Right ventricle myocardium superior (tissue), 1 donor: ENCODE measurements at places on chromosomes 1 and 21.

GRCh38 chr1:99737016-99737415 is 29.4 kb downstream of the FRRS1 start:
- no peak for DNase-seq

GRCh38 chr21:41956926-41957729 is 3.3 kb upstream of the C2CD2 start:
- no peak for DNase-seq

- DNase-seq, result no peak
Measured at GRCh38 chr1:63912643-63913042, 138.8 kb downstream of the ROR1 start.

DNA sequence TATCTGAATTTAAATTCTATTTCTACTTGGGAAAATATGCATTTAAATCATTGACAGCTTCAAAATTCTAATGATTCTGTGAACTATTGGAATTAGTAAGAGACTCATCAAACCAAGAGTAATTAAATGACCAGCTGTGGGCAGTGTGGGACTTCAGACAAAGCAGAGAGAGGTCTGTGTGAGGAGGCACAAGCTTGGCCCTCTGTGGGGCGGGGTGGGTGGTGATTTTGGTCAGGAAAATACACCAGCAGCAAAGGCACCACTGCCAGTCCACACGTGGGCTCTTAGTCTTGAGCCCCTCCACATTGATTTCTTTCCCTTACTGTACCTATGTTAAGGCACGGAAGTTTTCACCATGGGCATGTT is 39.2 kb upstream of the RAB4A start:
- DNase-seq, result no peak

DNA sequence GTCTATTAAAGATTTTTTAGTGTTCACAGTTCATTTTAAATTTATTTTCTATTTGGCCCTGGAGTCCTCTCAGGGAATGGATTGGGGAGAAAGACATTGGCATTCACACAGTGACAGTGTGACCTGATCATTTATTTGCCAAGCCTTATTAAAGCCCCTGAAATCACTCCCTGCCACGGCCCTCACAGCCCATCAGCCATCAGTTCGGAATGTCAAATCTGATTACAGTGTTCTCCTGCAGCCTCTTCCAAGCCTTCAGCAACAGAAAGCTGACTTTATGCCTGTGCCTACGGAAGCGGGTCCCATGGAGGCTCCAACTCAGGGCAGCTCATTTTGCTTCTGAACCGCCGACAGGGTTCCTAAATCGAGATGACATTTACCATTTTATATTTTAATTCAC is 451.2 kb downstream of the DSCAM start:
- DNase-seq, result no peak

GRCh38 chr1:70504821-70505193 is 93.7 kb downstream of the CTH start:
- DNase-seq, result no peak

GRCh38 chr1:41915786-41916571 is 2.7 kb downstream of the HIVEP3 start:
- DNase-seq, result no peak

GRCh38 chr1:184761969-184762485 is 7.4 kb upstream of the EDEM3 start:
- DNase-seq, result no peak

GRCh38 chr21:33014331-33014730 is 11.4 kb upstream of the OLIG2 start:
- no peak for DNase-seq

DNA sequence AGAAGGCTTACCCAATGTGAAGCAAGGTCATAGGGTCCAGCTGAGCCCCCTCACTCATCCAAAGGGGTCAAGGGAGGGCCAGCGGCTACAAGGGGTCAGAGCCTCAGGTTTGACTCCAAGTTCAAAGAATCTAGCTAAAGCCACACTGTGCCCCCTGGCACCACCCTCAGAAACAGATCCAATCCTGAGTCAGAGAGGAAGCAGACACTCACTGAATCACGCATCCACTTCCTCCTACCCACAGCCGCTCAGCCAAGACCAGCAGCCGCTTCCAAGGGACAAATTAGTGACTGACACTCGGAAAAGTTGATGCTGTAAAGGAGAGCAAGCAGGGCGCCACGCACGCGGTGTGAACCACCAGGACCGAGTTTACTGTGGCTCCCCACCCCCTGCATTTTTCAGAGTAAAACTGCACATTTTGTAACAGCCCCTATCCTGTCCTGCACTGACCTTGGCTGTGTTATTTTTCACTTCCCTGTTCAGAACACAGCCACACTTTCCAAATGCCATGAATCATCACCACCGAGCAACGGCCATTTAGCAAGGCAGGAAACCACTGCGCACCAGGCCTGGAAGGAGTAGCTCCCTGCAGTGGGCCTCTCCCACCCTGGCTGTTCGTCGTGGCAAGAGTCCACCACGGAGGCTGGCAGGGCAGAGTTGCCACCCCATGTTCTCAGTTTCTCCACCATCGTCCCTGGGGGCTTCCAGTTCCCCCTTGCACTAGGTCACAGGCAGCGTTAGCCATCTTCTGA is 147.8 kb downstream of the TOMM20 start:
- peak; percentile 87 for DNase-seq

- DNase-seq, result no peak
Measured at GRCh38 chr1:111101854-111102642, 37.8 kb downstream of the DRAM2 start.

DNA sequence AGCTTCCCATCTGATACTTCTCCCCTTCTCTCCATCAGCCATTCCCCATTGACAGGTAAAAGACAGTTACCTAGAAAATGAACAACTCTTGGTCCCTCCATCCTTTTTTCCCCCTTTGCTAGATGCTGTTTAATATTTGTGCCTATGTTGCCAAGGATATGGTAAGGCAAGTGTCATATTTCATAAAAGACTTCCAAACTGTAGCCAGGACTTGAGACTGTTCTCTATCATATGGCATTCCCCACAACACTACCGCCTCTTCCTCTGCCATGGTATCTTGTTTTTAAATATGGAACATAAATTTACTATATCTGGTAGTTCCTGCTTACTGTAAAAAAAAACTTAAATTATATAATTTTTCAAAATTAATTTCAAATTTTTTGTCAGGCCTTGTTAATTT is 97.2 kb downstream of the PHTF1 start:
- no peak for DNase-seq

GRCh38 chr21:17798796-17799195 is 20.4 kb downstream of the C21orf91 start:
- no peak for DNase-seq

DNA sequence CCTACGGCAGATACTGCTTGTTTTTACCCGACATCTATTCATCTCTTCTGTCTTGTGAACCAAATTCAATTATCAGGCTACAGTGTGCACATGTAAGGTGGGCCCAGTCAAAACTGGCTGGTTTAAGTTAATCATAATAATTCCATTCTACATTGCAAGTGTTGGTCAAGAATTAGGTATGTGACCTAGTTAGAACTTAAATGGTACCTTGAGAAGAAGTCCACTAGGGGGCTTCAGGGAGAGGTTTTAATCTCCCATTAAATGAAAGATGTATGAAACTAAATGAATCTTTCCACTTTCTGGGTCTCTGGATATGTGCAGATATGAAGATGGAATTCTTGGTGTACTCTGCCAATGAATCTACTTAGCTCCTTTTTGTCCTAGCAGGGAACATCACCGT is 187.1 kb downstream of the CDC42BPA start:
- DNase-seq, result no peak

- no peak for DNase-seq
Measured at GRCh38 chr1:241332037-241332409, 25.0 kb downstream of the RGS7 start.

DNA sequence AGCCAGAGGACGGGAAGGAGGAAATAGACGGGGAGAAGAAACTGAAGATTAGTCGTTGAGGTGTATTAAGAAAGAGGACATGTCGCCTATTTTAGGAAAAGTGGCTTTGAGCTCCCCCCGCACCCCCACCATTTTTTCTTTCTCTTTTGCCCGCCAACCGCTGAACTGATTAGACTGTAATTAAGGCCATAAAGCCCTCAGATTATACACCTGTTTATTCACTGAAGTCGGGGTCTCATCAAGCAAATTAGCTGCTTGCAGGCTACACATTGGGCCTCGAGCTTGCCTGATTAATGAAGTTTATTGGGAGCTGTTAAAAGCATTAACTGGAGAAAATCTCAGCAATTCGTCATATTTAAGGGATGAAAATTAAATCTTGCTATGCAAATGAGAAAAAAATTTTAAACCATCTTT is 119.4 kb upstream of the RRP15 start:
- no peak for DNase-seq

DNA sequence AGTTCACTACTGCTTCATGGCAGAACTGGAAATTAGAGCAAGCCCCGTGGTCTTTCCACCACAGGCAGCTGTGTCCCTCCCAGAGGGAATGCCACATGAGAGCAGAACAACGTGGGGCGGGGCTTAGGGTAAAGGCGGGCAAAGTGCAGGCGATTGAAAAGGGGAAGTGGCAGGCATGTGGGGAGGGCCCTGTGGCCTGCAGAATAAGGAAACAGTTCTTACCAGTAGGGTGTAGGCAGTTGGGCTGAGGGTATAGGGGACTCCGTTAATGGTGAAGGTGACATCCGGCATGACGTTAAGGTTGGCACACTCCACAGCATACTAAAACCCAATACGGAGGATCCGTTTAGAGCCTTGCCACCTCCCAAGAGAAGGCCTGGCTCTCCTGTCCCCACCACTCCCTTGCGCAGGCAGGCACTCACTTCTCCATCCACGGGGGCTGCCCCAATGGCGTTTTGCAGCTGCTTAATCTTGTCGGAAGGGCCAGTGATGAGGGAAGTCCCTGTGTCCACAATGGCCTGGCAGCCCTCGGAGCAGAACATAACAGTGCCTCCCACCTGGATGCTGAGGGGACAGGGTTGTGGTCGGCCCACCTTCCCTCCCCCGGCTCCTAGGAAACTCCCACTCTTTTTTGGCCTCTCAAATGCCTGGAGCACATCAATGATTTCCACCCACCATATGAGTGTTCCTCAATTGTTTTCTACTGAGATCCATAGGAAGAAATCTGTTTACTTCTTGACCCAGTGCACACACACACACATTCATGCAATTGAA is 9.1 kb upstream of the RAB7B start:
- peak; percentile 85 for DNase-seq

DNA sequence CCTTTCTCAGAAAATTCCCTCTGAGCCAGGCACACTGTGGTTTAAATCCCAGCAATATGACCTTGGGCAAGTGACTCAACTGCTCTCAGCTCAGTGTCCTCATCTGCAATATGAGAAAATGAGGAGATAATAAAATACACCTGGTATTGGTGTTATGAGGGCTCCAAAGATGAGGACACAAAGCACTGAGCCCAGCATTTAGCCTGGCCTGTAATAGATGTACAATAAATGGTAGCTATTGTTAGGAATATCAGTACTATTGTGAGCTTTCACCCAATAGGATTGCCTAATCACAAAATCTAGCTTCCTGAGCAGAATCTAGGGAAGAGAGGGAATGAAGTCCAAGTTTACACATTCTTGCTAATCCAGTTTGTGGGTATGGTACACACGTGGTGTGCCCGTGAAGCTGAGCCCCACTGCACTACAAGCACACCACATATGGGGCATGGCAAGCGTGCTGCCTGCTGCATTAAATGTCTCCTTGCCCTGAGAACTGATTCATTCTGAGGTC is 24.3 kb upstream of the SLC30A1 start:
- DNase-seq, result no peak
